ENCODE measurements at places on chromosomes 5 and 9.
A peak's percentile ranks its signal among the peaks of the same experiment; 100 is the strongest.

GRCh38 chr9:22379272-22379671, 67.4 kb upstream of the DMRTA1 start:
- DNase-seq = no peak

GRCh38 chr5:81626524-81626923, 124.4 kb downstream of the SSBP2 start:
- no peak for DNase-seq

GRCh38 chr5:52063186-52063585, 679.9 kb downstream of the ISL1 start:
- DNase-seq = no peak

GRCh38 chr5:111432883-111433536, 79.3 kb downstream of the STARD4 start:
- DNase-seq = no peak

GRCh38 chr5:170791325-170791954, 7.9 kb downstream of the GABRP start:
- no peak for DNase-seq

- DNase-seq = no peak
These were observed 293.1 kb upstream of the BRINP1 start for GRCh38 chr9:119662329-119662728.

GRCh38 chr5:176814836-176815438, 4.6 kb downstream of the UNC5A start:
- no peak for DNase-seq

- no peak for DNase-seq
These were observed 43.3 kb downstream of the DOCK8 start for GRCh38 chr9:257957-258356.

- DNase-seq = no peak
These were observed 3.4 kb upstream of the F12 start for GRCh38 chr5:177412603-177413233.

GRCh38 chr5:174251305-174252000, 205.9 kb downstream of the NSG2 start:
- no peak for DNase-seq

- DNase-seq = no peak
These were observed 164.6 kb upstream of the PPP1R2B start for GRCh38 chr5:156685481-156685880.

DNA sequence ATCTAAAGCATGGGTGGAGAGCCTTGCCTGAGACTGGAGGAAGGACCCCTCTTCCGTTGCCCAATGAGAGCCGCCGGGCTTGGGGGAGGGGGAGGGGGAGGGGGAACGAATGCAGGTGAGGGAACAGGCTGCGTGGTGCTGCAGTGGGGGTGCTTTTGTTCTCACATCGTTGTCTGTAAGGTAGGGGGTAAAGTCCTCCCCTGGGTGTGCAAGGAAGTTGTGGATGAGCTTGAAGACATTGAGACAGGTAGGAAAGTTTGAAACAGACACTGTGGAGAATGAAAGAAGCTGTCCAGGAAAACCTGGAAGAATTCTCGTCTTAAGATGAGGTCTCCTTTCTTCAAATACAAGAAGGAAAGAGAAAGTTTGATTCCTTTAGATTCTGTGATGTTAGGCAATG, 94.1 kb upstream of the LIFR start:
- DNase-seq = no peak

DNA sequence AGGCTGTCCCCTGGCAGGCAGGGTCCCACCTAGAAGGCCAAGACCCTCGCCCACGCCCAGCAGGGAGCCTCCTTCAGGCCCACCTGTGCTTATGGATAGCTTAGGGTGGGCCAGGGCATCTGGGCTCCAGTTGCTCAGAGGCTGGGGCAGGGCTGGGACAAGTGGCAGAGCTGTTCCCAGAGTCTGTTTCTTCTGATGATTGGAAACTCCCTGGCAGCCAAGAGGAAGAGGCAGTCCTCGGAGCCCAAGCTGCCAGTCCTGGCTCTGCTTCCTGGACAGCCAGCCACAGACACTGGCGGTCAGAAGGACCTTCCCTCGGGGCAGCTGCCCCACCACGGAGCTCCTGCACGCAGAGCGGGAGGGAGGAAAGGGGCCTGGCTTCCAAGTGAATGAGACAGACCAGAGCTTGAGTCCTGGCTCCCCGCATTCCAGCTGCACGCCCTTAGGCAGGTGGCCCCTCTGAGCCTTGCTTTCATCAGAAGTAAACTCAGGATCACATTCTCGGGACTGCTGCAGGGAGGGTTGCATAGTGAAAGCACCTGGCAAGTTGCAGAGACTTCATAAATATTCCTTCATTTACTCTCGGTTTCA, 37.9 kb upstream of the GABRP start:
- DNase-seq = no peak

DNA sequence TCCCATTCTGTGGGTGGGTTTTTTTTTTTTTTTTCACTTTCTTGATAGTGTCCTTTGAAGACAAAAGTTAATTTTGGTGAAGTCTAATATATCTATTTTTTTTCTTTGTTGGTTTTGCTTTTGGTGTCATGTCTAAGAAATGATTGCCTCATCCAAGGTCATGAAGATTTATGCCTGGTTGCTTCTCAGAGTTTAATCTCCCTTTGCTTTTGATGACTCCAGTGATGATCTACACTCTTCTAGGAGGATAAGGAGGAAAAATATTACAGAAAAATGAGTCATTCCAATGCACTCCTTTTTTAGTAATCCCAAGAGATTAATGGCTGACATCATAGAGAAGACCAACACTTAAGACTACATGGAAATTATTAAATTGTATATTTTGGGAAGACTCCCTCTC, 79.7 kb upstream of the ICE1 start:
- no peak for DNase-seq

GRCh38 chr5:160799184-160799583, 52.8 kb downstream of the ATP10B start:
- no peak for DNase-seq

DNA sequence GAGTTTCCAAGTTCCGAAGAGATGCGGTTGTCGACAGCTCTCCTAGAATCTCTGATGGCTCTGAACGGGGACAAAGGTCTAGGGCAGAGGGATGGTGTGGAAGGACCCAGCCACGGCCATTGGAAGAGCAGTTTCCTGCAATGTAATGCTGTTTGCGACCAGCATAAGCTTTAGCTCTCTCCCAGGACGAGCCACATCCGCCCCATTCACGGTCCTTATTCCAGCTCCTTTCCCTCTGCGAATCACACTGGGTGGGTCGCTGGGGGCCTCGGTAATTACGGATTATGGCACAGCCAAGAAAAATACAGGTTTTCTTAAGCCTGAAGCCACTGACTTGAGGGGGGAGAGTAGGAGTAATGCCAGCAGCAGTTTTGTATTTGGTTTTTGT, 22.7 kb downstream of the ANXA2R start:
- peak; percentile 80 for DNase-seq

- no peak for DNase-seq
These were observed 56.0 kb downstream of the ROR2 start for GRCh38 chr9:91894023-91894422.

DNA sequence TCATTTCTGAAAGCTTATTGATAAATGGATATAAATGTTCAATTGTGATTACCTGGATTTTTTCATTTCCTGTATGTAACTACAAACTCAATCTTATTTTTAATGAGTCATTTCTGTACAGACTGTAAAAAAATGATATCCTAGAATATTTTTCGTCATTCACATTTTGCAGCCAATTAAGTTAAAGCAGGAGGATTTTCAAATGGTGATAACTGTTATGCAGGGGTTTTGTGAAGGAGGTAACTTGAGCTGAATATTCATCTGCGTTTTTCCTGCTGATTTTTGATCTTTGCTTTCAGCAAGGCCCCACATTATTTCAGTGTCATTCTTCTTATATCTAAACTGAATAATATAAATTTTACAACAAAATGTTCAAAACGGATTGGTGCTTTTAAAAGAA, 74.1 kb downstream of the SLF1 start:
- DNase-seq = no peak
